ENCODE measurements at places on chromosomes 11 and 22.

GRCh38 chr22:26534171-26534855 lies 22.0 kb upstream of the TFIP11 start:
- no peak for DNase-seq

DNA sequence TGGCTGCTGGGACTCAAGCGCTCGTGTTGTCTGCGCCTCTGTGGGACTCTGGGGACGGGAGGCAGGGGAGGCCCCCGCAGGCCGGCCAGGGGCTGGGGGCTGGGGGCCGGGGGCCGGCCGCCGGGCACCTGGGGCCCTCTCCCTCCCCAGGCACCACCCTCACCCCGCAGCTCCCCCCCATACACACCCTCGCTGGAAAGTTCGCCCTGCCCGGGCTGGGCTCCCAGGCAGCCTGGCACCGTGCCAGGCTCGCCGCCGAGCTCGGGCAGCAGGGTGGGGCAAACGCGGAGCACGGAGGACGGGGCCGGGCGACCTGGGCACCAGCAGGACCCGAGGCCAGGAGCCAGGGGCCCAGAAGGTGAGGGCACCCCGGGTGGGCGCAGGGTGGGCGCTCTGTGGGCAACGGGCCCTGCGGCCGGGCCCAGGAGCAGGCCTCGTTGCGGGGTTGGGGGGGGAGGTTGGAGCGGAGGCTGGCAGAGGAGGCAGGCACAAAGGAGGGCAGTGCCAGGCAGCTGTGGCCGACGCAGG lies 76.7 kb upstream of the WNT7B start:
- peak; percentile 67 for DNase-seq

DNA sequence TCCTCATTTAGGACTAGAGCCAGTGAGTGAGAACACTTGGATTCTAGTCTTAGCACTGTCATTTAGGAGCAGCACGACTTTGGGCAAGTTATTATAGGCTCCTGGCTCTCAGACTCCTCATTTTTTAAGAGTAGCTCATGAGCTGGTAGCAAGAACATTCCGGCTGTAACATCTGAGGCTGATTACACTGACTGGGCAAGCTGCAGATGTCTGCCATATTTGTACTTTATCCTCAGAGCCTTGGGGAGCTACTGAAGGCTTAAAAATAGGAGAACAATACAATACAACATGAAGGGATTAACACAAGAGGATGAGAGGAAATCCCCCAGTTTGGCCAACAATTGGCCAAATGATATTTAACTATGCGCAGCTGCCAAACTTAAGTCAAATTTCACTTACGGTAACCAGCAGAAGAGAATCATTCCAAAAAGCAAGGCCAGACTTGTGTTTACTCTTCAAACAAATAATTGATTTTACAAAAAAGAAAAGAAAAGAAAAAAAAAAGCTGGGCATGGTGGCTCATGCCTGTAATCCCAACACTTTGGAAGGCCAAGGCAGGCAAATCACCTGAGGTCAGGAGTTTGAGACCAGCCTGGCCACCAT lies 113.1 kb upstream of the ARHGAP42 start:
- DNase-seq, result no peak

DNA sequence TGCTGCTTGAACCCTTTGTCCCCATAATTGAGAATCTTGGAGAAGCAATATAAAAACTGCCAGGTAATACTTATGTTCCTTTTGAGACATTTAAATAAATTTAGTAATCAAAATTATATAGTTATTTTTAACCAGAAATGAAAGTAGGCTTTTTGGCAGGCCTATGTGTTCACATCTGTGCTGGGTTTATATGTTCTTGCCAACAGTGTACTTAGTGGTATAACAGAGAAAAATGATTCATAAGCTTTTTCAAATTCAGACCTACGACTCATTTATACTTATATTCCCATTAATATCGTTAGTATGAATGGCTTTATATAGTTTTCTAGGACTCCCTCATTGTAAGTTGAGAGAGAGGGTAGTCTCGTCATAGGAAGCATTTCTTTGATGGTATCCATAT lies 79.0 kb downstream of the DDX10 start:
- no peak for DNase-seq

GRCh38 chr22:48566741-48567140 lies 1260.9 kb downstream of the BRD1 start:
- no peak for DNase-seq

- DNase-seq, result peak; percentile 65
Observed at GRCh38 chr11:102733232-102733875, 8.6 kb upstream of the MMP8 start.

GRCh38 chr11:14357881-14358728 lies 878 bp downstream of the RRAS2 start:
- DNase-seq, result peak; percentile 53

GRCh38 chr11:120928627-120929026 lies 95.3 kb upstream of the TBCEL start:
- no peak for DNase-seq

DNA sequence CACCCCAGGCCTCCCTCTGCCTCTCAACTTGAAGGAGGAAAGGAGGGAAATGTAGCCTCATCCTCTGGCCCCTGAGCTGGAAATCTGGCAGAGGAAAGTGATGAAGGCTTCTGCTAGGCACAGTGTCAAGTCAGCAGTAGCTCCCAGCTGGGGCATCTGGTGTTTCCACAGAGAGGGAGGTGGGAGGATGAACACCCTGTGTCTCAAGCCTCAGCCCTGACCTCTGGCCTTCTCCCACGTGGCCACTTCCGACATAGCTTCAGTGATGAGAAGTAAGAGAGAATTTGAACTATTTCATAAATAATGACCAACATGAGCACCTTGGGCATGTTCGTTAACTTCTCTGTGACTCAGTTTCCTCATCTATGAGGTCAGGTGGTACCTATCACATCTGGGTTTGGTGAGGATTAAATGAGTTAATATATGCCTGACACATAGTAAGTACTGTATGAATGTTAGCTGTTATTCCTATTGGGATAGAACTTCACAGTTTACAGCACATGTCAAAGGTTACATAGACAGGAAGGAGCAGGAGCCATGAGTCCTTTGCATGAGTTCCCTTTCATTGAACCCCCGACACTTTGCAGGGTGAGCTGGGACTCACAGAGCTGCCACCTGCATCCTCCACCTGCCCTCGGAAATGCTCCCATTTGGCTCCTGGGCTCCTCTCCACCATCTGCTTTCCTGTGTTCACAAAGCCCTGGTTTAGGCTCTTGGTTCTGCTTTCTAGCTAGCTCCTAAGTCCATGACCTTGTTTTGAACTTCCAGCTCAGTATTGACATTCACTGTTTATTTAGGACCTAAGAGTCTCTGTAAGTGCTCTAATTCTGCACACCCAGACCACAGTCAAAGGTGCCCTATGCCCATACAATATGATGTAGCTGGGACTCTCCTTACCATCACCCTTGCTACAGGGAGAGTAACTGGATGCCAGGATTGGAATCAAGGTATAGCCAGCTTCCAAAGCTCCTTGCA lies 61.7 kb downstream of the CSNK2A3 start:
- DNase-seq, result no peak

DNA sequence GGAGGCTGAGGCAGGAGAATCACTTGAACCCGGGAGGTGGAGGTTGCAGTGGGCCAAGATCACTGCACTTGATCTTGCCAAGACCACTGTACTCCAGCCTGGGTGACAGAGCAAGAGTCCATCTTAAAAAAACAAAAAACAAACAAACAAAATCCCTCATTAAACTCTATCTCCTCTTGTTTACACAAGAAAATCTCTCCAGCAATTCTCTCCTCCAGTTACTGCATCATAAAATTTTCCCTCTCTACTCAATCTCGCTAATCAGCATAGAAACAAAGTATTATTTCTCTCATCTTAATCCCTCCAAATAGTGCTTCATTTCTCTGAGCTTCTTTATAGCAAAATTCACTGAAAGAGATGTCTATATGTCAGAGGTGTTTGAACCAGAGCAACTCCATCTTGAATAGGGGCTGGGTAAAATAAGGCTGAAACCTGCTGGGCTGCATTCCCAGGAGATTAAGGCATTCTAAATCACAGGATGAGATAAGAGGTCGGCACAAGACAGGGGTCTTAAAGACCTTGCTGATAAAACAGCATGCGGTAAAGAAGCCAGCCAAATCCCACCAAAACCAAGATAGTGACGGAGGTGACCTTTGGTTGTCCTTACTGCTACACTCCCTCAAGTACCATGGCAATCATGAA lies 19.8 kb downstream of the MTMR2 start:
- DNase-seq, result no peak

GRCh38 chr11:2522631-2523255 lies 77.9 kb downstream of the KCNQ1 start:
- no peak for DNase-seq

- DNase-seq, result no peak
Observed at GRCh38 chr22:41504397-41504796, 35.5 kb downstream of the ACO2 start.

DNA sequence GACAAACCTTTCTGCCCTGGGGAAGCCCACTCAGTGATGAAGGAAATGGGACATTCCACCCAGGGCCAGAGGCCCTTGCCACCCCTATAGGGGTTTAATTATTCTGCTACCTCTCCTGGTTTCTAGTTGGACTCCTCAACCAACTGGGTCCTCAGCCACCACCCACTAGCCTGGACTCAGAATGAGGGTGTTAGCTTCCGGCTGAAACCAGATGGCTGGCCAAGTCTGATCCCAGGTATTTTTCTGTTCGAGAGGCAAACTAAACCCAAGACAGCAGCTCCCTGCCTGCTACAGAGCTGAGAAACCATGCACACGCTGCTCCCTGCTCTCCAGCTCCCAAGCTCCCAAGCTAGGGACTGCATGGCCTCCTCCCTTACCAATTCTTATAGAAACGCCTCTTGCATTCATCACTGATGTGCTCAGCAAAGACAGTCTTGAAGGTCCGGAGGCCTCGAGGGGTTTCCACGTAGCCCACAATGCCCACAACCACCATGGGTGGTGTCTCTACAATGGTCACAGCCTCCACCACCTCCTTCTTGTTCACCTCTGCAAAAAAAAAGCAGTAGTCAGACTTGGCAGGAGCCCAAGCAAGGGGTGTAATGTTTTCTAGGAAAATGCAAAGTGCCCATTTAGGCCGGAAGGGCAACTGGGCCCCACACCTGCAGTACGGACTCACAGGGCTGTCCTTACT lies 2.2 kb downstream of the RPL3 start:
- peak; percentile 44 for DNase-seq

DNA sequence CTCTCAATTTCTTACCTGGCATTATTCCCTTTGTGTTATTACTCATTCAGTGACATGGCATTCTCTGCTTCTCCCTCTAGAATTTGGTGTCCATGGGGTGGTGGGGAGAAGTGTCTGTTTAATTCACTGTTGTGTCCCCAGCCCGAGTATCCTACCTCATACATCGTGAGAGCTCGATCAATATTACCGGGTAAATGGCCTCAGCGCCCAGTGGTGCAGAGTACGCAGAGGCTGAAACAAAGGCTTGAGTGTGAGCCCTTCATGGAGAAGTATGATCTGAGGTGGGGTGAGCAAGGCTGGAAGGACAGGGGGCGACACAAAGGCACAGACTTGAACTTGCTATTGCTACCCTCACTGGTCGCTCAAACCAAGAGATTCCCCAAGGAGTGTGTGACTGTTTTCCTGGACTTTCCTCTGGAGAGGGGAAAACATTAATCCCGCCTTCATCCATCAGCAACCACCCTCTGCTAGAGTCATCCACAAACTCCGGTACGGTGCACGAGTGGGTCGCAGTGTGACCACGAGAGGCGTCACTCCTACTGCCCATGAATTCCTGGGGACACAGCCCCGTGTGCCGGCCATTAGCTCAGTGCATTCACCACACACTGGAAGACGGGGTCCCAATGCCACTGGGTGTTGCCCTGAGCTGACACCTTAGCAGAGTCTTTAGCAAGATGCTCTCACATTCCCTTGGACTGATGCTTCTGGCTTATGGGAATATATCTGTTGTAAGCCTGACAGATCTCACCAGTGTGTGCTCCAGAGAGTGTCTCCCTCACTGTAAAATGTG lies 35.0 kb upstream of the CCND1 start:
- DNase-seq, result no peak

GRCh38 chr11:116404462-116404798 lies 368.4 kb downstream of the BUD13 start:
- DNase-seq, result no peak

DNA sequence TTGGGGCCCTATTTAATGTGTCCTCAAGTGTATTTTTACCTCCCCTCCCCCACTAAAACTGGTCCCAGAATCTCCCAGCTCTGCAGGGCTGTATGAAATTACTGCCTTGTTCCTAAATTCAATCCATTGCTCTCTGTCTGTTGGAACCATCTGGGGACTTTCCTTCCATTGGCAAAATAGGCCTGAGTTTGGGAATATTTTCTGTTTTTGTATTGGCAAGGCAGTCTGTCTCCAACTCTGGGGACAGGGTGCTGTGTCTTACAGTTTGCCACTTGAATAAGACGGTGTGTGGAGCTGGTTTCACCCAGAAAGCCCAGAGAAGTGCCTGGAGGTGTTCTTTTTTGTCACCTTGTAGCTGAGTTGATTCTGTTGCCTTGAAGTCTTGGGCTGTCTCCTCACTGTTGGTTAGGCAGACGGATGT lies 1.3 kb downstream of the PACS1 start:
- peak; percentile 24 for DNase-seq

GRCh38 chr11:75839851-75840250 lies 24.8 kb downstream of the UVRAG start:
- DNase-seq, result no peak

DNA sequence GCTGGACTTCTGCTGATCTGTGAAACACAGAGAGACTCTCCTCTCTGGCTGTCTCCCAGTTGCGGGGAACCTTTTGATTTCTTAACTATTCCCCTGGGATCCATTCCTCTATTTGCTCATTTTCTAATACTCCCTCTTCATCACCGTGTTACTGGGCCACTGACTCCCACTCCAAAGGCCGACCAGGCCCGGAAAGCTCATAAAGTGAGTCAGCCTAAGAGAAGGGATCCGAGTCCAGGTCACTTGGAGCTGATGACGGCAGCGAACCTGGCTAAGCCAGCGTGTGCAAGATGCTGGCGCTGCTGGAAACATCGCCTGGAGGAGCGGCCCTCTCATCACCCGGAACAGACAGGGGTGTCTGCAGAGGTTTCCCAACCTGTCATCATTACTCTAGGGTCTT lies 112.8 kb downstream of the FBXO7 start:
- no peak for DNase-seq

GRCh38 chr22:24224468-24224867 lies 20.4 kb downstream of the GGT5 start:
- no peak for DNase-seq

GRCh38 chr22:50483106-50483505 lies 1.8 kb downstream of the ADM2 start:
- no peak for DNase-seq

GRCh38 chr22:50049299-50050195 lies 8.6 kb downstream of the TTLL8 start:
- DNase-seq, result no peak

DNA sequence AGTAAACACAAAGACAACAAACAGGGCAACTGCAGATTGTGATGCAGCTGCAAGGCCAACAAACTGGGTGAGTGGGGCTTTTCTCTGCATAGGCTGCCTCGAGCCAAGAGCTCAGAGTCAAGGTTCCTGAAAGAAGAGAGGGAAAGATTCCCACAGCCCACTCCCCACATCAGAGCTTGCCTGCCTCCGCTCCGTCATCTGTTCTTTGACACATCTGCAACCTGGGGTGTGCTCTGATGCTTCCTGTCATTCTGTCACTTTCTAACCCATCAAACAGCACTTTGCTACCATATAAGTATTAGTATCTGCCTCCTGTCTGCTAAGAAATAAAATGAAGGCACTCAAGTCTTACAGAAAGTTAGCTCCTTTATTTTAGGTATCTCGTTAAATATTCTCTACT lies 46.9 kb downstream of the C22orf31 start:
- no peak for DNase-seq

GRCh38 chr22:31556627-31557203 lies 60.4 kb downstream of the SFI1 start:
- DNase-seq, result no peak
